ENCODE measurements at places on chromosomes 12 and 14.

DNA sequence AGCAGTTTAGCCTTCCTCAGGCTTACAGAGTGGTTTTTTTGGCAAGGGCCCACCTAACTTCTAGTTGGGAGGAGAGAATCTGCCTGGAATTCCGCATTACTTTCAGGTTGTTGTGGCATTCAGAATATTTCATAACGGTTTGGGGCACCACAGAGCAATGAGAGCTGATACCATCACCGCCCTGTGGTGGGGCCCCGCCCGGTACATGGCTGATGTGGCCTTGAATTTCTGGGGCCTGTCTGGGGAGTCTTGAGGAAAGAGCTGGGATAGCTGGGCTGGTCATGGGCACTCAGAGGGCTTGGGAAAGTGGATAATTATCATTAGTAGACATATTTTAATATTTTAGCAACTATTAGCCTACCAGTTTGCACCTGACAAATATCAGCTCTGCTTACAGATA is 4.2 kb downstream of the TESPA1 start:
- no peak for DNase-seq

DNA sequence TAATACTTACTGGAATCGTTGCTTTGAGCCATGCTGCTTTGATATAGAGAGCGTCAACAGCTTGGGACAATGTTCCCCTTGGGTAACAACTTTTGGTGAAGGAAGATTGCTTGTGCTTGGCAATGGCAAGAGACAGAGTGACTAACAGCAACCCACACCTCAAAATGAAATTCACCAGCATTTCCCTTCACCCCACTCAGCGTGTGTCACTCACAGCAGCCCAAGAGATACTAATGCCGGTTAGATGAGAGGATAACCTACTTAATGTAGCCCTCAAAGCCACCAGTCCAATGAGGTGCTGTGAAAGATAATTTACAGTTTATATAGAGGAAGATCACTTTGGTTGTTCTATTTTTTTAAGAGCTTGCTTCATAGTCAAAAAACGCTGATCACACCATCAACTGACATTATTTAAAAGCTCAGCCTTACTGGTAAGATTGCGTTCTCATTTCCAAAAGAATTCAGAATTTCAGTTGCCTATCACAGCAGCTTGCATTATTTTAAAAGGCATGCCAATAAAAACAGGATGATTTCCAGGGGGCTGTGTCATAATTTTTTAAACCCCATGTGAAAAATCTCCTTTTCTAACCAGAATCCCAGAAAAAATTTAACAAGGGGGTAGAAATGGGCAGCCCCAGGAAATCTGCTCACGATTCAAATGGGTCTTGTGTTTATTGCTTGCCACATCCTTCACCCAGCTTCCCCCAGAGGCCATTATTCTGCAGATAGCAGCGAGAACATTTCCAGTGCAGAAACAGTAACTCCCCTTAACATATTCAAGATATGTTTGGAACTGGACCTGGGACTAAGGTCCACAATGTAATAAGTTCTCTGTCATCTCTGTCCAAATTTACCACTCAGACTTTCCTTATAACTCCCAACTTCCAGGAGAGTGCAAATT is at the start of gene IL26:
Gene IL26, minus strand, starts transcription at position 235 of the 901 bp plus-strand sequence. Its CDS starts 54 bp downstream, at position 181.
- no peak for DNase-seq

GRCh38 chr14:64225151-64225757 is 68.9 kb downstream of the ESR2 start:
- DNase-seq: no peak

GRCh38 chr14:31902945-31903646 is 174.0 kb upstream of the ARHGAP5 start:
- DNase-seq: no peak

- no peak for DNase-seq
Observed at GRCh38 chr14:69049675-69050074, 70.6 kb upstream of the ACTN1 start.

GRCh38 chr14:77407158-77407557 is 16.2 kb downstream of the NOXRED1 start:
- DNase-seq: no peak

GRCh38 chr12:71980538-71980937 is 41.9 kb downstream of the TPH2 start:
- DNase-seq: no peak

GRCh38 chr14:75875958-75876357 is 105.8 kb downstream of the TGFB3 start:
- no peak for DNase-seq

- no peak for DNase-seq
Observed at GRCh38 chr12:66060163-66060907, 70.2 kb downstream of the LLPH start.

DNA sequence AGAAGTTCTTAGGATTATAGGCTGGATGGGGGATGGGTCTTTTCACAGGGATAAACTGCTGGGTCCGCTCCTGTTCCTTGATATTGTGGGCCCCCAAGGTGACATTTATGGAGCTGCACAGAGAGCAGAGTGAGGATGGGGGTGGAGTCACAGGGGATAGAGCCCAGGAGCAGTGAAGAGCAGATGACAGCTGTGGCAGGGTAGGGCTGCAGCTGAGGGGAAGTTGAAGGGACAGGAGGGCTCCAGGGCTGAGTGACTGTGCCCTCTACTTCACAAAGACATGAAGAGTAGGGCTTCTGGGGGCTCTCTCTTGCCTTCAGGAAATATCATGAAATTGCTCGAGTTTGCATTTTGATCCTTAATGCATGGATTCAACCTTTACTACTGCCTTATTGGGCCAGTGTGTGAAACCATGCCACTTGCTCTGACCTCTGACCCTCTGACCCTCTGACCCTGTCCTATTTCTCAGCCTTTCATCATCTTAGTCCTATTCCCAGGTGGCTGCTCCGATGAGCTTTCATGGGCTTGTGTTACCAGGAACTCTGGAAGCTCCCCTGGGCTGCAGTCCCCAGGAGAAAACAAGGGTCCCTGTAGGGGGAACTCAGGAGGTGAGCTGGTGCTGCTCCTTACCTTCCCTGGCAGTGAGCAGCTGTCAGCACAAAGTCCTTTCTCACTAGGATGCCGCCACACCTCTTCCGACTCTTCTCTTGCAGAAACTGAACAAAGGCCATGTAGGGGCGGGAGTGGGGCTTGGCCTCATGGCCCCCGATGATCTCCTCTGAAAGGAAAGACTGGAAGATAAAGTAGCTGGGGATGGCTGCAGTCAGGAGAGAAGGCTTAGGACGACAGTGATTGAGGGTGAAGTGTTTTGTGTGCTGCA is 1.6 kb downstream of the GZMH start:
- DNase-seq: no peak

DNA sequence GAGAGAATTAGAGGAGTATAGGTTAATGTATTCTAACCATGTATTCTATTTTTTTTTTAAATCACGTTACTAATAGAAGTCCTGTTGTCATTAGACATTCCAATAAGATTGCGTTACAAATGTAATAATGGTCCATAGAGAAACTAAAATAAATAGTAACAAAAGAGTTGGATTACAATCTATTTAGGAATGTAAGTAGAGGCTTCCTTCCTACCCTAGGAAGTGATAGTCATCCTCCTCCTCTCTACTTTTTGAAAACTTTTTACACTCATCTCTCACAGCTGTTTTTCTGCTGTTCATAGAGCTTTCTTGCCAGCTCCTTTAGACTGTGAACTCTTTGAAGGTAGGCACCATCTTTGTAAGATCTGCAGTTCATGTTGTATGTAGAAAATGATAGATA is 23.6 kb downstream of the TRHDE start:
- DNase-seq: no peak

DNA sequence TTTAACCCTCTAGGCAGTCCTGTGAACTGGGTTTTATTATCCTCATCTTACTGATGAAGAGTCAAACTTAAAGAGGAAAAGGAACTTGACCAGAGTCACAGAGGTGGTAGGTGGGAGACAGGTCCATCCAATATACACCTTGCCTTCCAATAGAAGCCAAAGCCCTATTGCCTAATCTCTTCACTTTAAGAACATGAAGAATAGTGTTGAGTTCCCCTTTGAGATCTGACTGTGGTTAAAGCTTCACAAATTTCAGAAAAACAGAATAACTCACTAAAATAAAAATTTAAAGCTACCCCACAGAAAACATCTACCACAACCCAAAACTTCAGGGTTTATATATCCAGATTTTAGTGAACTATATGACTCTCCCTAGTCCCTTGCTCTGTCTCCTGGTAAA is 115.4 kb downstream of the ETV6 start:
- no peak for DNase-seq

DNA sequence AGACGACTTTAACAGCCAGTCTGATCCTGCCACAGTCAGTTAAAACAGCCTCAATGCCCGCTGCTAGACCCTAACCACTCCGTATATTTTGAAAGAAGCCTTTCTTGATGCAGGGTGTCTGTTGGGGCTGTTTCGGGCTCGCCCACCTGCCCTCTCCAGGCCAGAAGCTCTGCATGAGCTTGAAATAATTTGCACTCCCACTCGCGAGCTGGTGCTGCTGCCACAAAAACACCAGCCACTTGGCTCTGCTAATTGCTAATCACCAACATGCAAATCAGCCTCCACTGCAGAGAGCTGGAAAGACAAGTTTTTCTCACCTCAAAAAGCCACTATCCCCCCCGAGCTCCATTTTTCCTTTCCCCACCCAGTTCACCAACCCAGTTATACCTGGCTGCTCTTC is 15.5 kb downstream of the BAZ2A start:
- DNase-seq: no peak
